Activated CD4-positive, alpha-beta memory T cell treated with anti-CD3 and anti-CD28 coated beads, Interleukin-2, amount 10 ng/mL, durations not matched to agents 7 days and 5 days (primary cell): ENCODE measurements at places on chromosomes 3 and 15. TPM values are rescaled to one million over a fixed set of nuclear protein-coding genes. Genes with fewer than 3 reads are reported as not detected.

DNA sequence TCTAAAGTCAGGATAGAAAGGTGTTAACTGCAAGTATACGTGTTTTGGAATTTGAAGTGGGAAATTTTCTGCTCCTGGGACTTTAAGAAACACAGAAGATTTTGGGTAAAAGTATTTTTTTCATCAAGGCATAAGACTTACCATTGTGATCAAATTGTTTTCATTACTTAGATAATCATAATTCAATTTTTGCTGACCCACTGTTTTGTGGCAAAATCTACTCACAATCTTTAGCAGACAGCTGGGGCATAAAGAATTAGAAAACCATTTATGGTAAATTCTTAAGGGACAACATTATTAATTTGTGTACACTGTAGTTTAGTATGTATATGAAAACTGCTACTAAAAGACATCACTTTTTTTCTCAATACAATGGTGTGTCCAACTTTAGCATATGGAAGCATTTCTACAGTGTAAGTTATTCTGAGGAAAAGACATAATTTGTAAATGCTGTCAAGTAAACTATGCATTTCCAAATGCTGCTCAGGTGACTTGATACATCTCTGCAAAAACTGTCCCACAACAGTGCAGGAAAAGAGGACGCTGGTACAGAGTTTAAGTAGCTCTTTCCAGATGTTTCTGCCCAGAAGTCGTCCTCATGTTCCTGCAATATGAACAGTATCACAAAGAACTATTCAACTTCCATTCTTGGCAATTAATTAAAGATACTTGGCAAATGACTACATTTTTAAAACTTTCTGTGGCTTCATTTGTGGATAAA is 52.3 kb downstream of the THSD4 start:
- no peak for DNase-seq

The BMF gene
- total RNA-seq, result 30.2 TPM

- no peak for DNase-seq
These were observed 18.2 kb upstream of the CEMIP start for GRCh38 chr15:80760960-80761359.

DNA sequence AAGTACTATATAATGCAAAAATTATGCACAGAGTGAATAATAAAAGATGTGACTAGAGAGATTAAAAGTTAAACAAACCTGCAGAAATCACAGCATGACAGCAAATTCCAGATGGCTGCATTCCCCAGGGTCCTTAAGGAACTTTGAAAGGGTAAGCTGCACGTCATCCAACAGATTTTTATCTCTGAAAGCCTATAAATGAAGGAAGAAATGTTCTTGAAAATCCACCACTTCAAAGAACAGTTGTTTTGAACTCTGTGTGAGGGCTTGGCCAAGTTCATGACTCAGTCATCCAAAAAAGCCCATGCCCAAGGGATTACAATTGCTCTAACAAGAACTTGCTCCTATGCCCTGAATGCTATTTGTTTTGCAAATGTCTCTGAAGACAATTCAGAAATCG is 603.6 kb downstream of the PLOD2 start:
- DNase-seq, result no peak

- no peak for DNase-seq
These were observed 60.7 kb upstream of the HEG1 start for GRCh38 chr3:125116311-125117080.

The HPS3 gene
- 33.7 TPM for total RNA-seq

- no peak for DNase-seq
These were observed 290.5 kb downstream of the KBTBD8 start for GRCh38 chr3:67288466-67289106.

The WDR53 gene
- 27.2 TPM for total RNA-seq

DNA sequence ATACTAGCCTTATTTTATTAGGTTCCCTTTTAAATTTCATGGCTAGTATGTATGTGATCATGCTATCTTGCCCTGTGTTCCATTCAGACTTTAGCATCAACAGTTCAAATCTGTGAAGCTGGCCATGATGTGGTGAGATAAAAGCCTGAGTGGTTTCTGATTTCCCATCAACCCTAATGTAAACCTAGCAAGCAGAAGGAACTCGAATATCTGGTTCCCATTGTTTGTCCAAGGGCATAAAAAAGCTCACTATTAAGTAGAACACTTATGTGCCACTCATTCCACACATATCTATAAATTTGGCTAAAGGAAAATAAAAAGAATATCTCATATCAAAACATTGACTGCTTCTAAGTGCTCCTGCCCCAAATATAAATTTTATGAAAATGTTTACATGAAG is 311.7 kb downstream of the CADM2 start:
- no peak for DNase-seq
